ENCODE measurements at places on chromosomes 2 and 18.

DNA sequence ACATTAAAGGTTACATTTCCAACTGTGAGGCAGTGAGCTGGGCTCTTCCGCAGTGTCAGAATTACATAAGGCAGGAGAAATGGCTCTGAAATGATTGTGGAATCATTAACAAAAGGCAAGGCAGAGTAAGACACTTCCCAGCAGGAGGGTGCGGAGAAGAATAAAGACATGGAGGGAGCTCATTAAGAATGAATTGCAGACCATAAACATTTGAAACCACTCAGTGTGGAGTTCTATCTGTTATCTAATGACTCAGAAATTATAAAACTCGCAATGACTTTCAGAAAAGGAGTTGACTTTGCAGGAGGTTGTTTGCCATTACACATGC, 77.0 kb downstream of the SMIM21 start:
- DNase-seq, result peak; percentile 46
- no peak overlapping the region for H3K27ac ChIP-seq
- H3K4me3 ChIP-seq, result peak overlapping the region; percentile 27
- H3K27me3 ChIP-seq, result no peaks in the 10 kb centered on the region
- H3K36me3 ChIP-seq, result no peaks in the 10 kb centered on the region

- H3K4me1 ChIP-seq, result no peaks in the 10 kb centered on the region
- H3K36me3 ChIP-seq, result no peaks in the 10 kb centered on the region
- DNase-seq, result no peak
- H3K4me3 ChIP-seq, result no peak overlapping the region
These were observed 255.8 kb downstream of the MTX2 start for GRCh38 chr2:176525086-176525485.

- no peaks in the 10 kb centered on the region for H3K27me3 ChIP-seq
- H3K4me3 ChIP-seq, result no peak overlapping the region
- no peak for DNase-seq
These were observed 67.0 kb downstream of the EIF5B start for GRCh38 chr2:99404039-99404796.

DNA sequence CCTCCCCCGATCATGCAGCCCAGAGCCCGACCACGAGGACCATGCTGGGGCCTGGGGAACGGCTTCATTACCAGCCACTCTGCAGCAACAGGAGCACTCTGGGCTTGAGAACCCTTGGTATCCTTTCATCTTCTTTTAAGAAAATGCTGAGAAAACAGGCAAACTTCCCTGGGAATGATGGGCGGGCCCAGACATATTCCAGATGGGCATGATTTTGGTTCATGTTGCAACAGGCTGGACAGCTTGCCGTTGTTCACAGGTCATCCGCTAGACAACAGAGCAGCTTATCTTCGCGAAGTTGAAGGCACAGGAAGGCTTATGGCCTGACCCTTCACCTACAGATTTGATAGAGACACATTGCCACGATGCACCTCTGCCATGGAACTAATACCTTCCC, 121.0 kb downstream of the KLHL29 start:
- no peak for DNase-seq
- H3K4me3 ChIP-seq, result no peak overlapping the region
- H3K27ac ChIP-seq, result no peak overlapping the region
- H3K4me1 ChIP-seq, result no peaks in the 10 kb centered on the region
- no peaks in the 10 kb centered on the region for H3K27me3 ChIP-seq
- no peaks in the 10 kb centered on the region for H3K36me3 ChIP-seq

DNA sequence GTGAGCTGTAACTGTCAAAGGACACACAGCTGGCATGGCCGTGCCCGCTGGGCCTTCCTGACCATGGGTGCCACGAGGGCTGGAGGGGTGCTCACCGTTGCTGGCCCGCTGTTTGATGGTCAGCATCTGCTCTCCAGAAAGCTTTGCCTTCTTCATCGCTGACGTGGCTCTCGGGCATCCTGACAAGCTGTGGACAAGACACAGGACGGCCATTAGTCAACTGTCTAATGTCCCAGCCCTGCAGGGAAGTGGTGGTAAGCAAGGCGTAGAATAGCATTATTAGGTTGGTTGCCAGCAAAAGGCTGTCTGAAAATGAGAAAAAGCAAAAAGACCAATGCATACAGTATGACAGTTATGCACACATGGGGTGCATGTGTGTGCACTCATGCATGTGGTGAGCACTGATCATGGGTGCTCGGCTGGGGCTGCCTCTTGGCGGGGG, 64.7 kb upstream of the PXDN start:
- no peak for DNase-seq
- H3K4me1 ChIP-seq, result no peaks in the 10 kb centered on the region
- no peaks in the 10 kb centered on the region for H3K27me3 ChIP-seq
- no peaks in the 10 kb centered on the region for H3K36me3 ChIP-seq
- H3K4me3 ChIP-seq, result no peak overlapping the region

GRCh38 chr2:69601179-69601612, 42.3 kb downstream of the AAK1 start:
- H3K36me3 ChIP-seq, result no peaks in the 10 kb centered on the region
- H3K4me3 ChIP-seq, result no peak overlapping the region

DNA sequence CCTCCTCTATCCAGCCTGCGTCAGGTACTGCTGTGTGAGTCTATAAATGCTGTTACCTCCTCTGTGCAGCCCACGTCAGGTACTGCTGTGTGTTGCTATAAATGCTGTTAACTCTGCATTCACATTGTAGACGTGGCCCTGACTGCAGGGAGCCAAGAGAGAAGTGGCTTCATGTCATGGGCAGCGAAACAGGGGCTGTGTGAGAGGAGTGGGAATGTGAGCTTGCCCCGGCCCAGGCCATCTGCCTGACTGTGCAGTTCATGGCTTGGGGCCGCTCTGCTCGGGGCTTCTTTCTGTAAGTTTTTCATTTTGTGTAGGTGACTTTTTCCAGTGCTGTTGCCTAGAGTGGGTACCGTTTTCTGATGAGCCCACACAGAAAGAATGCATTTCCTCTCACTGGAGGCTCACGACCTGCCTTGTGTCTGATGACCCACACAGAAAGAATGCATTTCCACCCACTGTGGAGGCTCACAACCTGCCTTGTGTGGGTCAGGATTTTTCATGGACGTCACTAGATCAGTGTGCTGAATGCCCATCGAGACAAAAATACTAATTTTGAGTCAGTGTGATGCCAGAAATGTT, 104.5 kb downstream of the SNTG2 start:
- H3K36me3 ChIP-seq, result no peaks in the 10 kb centered on the region
- H3K4me3 ChIP-seq, result no peak overlapping the region
- DNase-seq, result no peak

- H3K36me3 ChIP-seq, result peaks cover 26% of the 10 kb centered on the region
- no peak for DNase-seq
- H3K27me3 ChIP-seq, result no peaks in the 10 kb centered on the region
- H3K4me3 ChIP-seq, result no peak overlapping the region
These were observed 24.8 kb downstream of the GIGYF2 start for GRCh38 chr2:232721882-232722281.

GRCh38 chr2:104443145-104443544, 410.8 kb upstream of the POU3F3 start:
- DNase-seq, result no peak
- H3K27ac ChIP-seq, result no peak overlapping the region
- no peaks in the 10 kb centered on the region for H3K4me1 ChIP-seq

- H3K27ac ChIP-seq, result no peak overlapping the region
- no peak for DNase-seq
- peaks cover 3% of the 10 kb centered on the region for H3K36me3 ChIP-seq
- H3K4me1 ChIP-seq, result no peaks in the 10 kb centered on the region
These were observed 4.0 kb downstream of the ARPC2 start for GRCh38 chr2:218221000-218221399.

- peak overlapping the region; percentile 69 for H3K4me3 ChIP-seq
- no peaks in the 10 kb centered on the region for H3K27me3 ChIP-seq
- H3K36me3 ChIP-seq, result no peaks in the 10 kb centered on the region
These were observed 1.1 kb downstream of the L3MBTL4 start for GRCh38 chr18:6413579-6414117.

- no peak overlapping the region for H3K4me3 ChIP-seq
- no peaks in the 10 kb centered on the region for H3K36me3 ChIP-seq
- no peak for DNase-seq
- H3K4me1 ChIP-seq, result no peaks in the 10 kb centered on the region
- no peak overlapping the region for H3K27ac ChIP-seq
These were observed 98.5 kb downstream of the CCDC141 start for GRCh38 chr2:178951266-178952006.

- DNase-seq, result no peak
- no peaks in the 10 kb centered on the region for H3K27me3 ChIP-seq
- no peak overlapping the region for H3K4me3 ChIP-seq
- no peaks in the 10 kb centered on the region for H3K36me3 ChIP-seq
- H3K4me1 ChIP-seq, result no peaks in the 10 kb centered on the region
These were observed 3.9 kb upstream of the SERPINB2 start for GRCh38 chr18:63883617-63884016.

- peaks cover 4% of the 10 kb centered on the region for H3K36me3 ChIP-seq
- no peaks in the 10 kb centered on the region for H3K4me1 ChIP-seq
- no peak for DNase-seq
- H3K4me3 ChIP-seq, result no peak overlapping the region
These were observed 16.4 kb upstream of the MSH2 start for GRCh38 chr2:47386551-47386950.

GRCh38 chr18:48085781-48086487, 155.5 kb upstream of the SMAD2 start:
- DNase-seq, result no peak
- no peaks in the 10 kb centered on the region for H3K4me1 ChIP-seq
- no peak overlapping the region for H3K4me3 ChIP-seq
- H3K27ac ChIP-seq, result no peak overlapping the region
- no peaks in the 10 kb centered on the region for H3K36me3 ChIP-seq
- no peaks in the 10 kb centered on the region for H3K27me3 ChIP-seq

DNA sequence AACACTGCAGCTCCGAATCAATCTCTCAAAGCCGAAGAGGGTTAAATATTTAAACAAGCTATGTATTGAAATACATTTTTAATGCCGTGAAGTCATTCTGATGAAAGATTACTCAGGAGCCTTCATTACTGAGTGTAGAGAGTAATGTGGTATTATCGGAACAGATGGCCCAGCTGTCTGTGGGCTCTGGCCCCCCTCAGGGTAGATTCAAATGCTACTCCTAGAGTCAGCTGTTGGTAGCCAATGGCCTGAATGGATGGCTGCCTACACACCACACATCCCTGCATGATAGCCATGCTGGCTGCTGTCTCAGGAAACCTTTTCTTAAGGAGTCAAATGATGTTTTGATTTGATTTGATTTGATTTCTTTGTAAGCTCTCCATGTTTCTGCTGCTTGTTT, 732.3 kb upstream of the CELF4 start:
- no peak overlapping the region for H3K27ac ChIP-seq
- no peak overlapping the region for H3K4me3 ChIP-seq
- no peaks in the 10 kb centered on the region for H3K36me3 ChIP-seq
- no peaks in the 10 kb centered on the region for H3K4me1 ChIP-seq

- DNase-seq, result no peak
- H3K4me3 ChIP-seq, result no peak overlapping the region
- no peak overlapping the region for H3K27ac ChIP-seq
- no peaks in the 10 kb centered on the region for H3K36me3 ChIP-seq
These were observed 156.4 kb downstream of the TMEM18 start for GRCh38 chr2:520663-521340.

DNA sequence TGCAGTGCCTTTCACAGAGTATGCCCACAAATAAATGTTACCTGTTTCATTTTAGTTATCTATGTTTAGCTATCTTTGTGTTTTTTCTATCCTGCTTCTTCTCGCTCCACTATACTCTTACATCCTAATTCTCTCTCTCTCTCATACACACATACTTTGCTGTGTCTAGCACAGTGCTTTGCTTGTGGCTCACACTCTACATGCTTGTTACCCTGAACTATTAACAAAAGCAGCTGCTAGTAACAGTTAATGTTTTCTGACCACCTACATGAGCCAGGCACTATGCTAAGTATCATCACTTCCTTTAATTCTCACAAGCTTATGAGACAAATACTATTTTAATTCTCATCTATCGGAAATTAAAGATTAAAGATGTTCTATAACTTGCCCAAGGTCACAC, 390.5 kb upstream of the HNRNPA3 start:
- peaks cover 15% of the 10 kb centered on the region for H3K4me1 ChIP-seq
- no peak overlapping the region for H3K27ac ChIP-seq
- H3K27me3 ChIP-seq, result no peaks in the 10 kb centered on the region
- H3K36me3 ChIP-seq, result no peaks in the 10 kb centered on the region
- DNase-seq, result no peak

GRCh38 chr2:46407852-46408455, 71.4 kb upstream of the TMEM247 start:
- no peak for DNase-seq
- no peak overlapping the region for H3K27ac ChIP-seq
- H3K4me1 ChIP-seq, result no peaks in the 10 kb centered on the region
- no peaks in the 10 kb centered on the region for H3K27me3 ChIP-seq
- H3K36me3 ChIP-seq, result no peaks in the 10 kb centered on the region

DNA sequence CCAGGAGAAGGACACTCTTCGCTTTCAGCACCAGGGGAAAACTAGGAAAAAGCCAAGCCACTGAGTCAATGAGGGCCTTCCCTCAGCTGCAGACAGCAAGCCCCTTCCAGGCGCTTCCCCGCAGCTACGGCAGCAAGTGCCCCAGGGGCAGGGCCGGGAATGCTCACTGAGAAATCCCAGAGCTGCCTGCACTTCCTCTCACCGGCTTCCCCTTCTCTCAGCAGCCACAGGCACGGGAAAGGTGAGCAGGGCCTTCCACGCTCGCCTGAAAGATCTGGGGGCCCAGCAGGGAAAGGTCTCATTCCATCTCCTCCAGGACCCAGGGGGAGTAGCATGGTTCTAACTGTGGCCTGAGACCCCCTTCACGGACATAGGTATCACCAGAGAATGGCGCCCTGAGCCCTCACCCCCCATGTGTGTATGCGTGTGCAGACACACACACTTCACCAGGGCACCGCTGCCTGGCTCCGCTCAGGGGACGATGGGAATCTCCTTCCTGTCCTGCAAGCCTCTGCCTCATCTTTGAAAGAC, 29.6 kb upstream of the FOSL2 start:
- no peaks in the 10 kb centered on the region for H3K27me3 ChIP-seq
- H3K4me3 ChIP-seq, result no peak overlapping the region
- H3K36me3 ChIP-seq, result no peaks in the 10 kb centered on the region
- H3K27ac ChIP-seq, result no peak overlapping the region
- no peak for DNase-seq

- no peaks in the 10 kb centered on the region for H3K27me3 ChIP-seq
- H3K4me3 ChIP-seq, result no peak overlapping the region
- no peak overlapping the region for H3K27ac ChIP-seq
- H3K36me3 ChIP-seq, result no peaks in the 10 kb centered on the region
These were observed 122.9 kb upstream of the SALL3 start for GRCh38 chr18:78856569-78857313.

- DNase-seq, result peak; percentile 53
- no peak overlapping the region for H3K27ac ChIP-seq
- peaks cover 7% of the 10 kb centered on the region for H3K4me1 ChIP-seq
These were observed 104.4 kb downstream of the AFF3 start for GRCh38 chr2:100038011-100038410.

- no peaks in the 10 kb centered on the region for H3K27me3 ChIP-seq
- no peaks in the 10 kb centered on the region for H3K36me3 ChIP-seq
- H3K4me1 ChIP-seq, result no peaks in the 10 kb centered on the region
- no peak overlapping the region for H3K27ac ChIP-seq
- no peak for DNase-seq
These were observed 113.1 kb upstream of the GPC1 start for GRCh38 chr2:240322231-240322955.

- no peak overlapping the region for H3K27ac ChIP-seq
- DNase-seq, result no peak
- no peaks in the 10 kb centered on the region for H3K36me3 ChIP-seq
- H3K4me1 ChIP-seq, result peaks cover 11% of the 10 kb centered on the region
- peaks cover 29% of the 10 kb centered on the region for H3K27me3 ChIP-seq
- no peak overlapping the region for H3K4me3 ChIP-seq
These were observed 35.6 kb downstream of the SNED1 start for GRCh38 chr2:241033994-241034393.

Measured in H1 (cell line).